ENCODE measurements at places on chromosomes 4 and X.

DNA sequence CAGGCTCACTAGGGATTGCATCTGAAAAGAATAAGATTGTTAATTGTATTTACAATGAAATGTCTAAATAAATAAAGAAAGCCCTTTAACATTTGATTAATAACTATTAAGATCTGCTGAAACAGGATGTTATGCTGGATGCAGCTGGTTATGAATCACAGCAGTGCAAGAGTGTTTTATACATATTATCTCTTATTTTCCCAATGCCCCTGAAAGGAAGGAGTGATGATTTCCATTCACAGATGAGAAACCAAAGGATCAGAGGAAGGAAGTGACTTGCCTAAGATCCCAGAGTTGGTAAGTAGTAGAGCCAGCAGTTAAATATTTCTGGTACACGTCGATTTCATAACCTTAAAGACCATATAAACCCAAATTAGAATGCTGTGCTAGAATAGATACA, 76.3 kb upstream of the ARHGAP36 start:
- DNase-seq = no peak

GRCh38 chr4:44146516-44146915, 302.1 kb downstream of the KCTD8 start:
- DNase-seq = no peak

DNA sequence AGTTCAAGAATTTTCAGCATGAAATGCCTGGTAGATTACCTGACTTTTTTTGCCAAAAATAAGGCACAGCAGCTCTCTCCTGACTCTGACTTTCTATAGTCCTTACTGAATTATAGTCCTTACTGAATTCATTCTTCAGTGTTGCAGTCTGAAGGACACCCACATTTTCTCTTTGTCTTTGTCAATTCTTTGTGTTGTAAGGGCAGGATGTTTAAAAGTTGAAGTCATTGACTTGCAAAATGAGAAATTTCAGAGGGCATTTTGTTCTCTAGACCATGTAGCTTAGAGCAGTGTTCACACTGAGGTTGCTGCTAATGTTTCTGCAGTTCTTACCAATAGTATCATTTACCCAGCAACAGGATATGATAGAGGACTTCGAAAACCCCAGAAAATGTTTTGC, 168.0 kb downstream of the SOWAHB start:
- DNase-seq = no peak

DNA sequence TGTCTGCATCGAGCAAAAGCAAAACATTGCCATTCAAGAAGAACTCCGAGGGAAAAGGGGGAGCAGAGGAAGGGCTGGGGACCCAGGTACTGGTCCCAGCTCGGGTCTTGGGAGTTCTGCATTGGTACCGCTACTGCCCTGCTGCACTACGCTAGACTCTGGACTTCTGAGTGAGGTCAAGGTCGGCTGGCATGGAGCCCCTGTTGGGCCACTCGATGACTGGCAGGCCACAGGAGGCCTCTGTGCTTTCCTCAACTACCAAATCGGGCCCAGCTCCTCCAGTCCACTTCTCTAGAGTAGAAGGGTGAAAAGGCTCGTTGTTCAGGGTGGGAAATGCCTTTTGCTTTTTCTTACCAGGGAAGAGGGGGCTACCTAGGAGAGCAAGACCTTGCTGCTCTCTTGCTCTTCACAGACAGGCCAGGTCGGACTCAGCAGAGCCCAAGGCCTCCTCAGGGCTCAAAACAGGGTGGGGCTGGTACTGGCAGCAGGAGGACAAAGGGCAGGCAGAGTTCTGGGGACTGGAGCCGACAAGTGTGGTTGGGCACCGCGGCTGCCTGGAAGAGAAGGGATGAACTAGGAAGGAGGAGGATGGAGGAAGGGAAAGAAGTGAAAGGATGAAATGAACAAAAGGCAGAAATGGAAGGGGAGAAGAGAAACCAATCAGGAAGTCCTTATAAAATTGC, 8.9 kb upstream of the IRAK1 start:
- no peak for DNase-seq

DNA sequence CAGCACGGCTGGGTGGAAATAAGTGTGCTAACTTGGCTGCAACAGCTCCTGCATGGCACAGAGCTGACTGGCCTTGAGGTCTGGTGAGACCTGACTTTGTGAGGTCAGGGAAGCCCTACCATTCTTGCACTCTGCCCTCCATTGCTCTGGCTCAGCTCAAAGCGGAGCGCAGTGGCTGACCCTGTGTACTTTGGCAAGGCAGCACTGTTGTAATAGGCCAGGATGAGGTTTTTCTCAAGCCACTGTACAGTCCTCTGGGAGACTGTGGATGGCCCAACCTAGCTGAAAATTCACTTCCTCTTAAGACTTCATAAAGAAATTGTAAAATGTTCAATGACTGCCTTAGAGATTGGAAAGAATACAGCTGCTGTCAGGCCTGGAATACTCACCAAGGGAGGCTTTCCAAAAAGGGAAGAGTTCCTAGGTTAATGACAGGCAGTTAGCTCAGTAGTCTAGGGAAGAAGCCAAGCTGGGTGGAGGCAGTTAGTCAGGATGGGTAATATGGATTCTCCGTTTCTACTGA, 129.8 kb downstream of the GUCY2F start:
- DNase-seq = no peak

DNA sequence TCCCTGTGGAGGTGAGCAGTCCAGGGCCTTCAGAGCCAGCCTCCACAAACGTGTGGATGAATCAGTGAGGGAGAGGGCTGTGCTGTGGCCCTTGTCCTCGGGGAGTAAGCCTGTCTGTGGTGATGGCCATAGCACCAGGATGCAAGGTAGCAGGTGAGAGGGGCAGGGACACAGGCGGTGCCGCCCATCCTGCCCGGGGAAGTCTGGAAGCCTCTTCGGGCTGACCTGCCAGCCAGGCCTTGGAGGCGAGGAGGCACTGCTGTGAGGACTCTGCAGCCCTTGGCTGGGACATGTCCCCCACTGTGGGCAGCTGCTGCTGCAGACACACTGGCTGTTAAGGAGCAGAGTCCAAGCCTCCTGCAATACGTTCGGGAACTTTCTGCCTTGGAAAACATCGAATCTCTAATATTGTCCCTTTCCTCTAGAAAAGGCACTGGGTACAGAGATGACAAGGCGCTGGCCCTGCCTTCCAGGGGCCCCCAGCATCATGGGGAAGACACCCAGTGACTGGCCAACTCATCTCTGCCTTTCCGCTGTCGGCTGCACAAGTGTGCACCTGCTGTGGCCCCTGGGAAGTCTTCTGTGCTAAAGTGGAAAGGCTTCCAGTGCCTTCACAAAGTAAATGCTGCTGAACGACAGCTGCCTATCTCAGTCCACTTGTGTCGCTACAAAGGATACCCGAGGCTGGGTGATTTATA, 101.4 kb downstream of the ADRA2C start:
- DNase-seq = no peak

- DNase-seq = no peak
Observed at GRCh38 chr4:76772498-76773106, 125.3 kb downstream of the SOWAHB start.

DNA sequence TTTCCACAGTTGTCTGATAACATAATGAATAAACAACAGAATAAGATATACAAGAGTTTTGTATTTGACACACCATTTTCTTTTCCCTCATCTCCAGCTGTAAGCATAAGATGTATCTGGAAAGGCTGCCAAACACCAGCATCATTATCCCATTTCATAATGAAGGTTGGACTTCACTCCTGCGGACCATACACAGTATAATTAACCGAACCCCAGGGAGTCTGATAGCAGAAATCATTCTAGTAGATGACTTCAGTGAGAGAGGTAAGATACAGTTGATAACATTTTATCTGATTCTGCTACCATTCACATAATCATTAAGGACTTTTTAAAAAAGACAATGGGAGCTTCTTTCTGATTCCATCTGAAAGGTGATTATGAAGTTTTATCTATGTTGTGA, 535.2 kb downstream of the GALNTL6 start:
- DNase-seq = no peak

GRCh38 chr4:153020457-153020856, 84.3 kb downstream of the FHDC1 start:
- DNase-seq = no peak

GRCh38 chr4:173182403-173182802, 13.8 kb downstream of the GALNT7 start:
- no peak for DNase-seq

DNA sequence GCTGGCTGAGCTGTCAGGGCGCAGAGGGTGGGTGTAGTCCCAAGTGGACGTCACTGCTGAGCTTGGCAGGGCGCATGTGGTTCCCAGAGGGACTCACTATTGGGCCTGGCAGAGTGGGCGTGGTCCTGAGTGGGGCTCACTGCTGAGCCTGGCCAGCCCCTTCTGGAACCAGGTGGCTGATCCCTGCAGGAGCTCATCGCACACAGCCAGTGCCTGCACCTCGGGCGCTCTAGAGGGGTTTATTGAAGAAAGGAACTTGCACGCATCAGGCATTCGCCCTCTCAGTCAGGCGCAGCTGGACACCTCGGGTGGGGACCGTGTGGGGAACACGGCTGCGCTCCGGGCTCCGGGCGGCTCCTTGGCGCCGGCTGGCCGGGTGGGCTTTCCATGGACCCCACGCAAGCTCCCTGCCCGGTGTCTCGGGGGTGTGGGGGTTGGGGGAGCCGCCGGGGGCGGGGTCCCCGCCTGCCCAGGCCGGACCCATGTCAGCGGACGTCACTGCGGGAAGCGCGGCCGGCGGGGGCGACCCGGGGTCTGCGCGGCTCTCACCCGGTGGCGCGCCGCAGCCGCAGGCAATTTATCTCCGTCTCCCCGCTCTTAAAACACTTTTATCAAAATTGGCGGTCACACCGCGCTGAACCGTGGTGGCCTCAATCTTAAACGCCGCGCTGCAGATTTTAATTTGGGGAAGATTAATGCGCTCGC, 65.4 kb upstream of the NKX1-1 start:
- no peak for DNase-seq

DNA sequence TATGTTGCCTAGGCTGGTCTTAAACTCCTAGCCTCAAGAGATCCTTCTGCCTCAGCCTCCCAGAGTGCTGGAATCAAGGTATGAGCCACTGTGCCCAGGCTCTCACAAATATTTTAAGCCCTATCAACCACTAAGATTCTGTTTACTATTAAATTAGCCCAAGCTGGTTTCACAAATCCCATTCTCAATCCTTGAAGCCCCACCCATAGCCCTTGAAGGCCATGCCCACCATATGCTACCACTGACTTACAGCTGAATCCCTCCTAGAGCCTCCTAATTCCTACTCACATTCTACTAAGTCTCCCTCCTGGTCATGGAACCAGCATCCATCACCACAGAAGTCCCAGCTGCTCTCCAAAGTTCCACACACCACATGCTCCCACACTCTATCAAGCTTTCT, 9.7 kb downstream of the GRIPAP1 start:
- no peak for DNase-seq

DNA sequence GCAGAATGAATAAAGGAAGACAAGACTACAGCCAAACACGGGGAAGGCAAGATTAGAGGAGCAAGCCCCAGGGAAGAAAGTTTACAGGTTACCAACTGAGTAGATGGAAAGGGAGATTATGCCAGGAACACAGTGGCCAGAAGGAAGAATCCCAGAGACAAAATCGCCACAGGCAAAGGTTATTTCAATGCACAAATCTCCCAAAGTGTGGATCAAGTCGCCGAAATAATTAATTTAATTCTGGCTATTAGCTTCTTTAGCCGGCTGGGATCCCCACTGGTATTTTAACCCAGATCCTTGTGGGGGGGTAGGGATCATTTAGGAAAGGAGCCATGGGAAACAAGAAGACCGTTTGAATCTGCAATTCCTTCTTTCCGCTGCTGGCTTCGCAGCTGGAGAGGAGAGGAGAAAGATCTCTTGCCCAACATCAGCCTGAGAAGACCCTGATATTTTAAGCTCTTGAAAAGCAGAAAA, 171.0 kb downstream of the DHX15 start:
- DNase-seq = no peak

DNA sequence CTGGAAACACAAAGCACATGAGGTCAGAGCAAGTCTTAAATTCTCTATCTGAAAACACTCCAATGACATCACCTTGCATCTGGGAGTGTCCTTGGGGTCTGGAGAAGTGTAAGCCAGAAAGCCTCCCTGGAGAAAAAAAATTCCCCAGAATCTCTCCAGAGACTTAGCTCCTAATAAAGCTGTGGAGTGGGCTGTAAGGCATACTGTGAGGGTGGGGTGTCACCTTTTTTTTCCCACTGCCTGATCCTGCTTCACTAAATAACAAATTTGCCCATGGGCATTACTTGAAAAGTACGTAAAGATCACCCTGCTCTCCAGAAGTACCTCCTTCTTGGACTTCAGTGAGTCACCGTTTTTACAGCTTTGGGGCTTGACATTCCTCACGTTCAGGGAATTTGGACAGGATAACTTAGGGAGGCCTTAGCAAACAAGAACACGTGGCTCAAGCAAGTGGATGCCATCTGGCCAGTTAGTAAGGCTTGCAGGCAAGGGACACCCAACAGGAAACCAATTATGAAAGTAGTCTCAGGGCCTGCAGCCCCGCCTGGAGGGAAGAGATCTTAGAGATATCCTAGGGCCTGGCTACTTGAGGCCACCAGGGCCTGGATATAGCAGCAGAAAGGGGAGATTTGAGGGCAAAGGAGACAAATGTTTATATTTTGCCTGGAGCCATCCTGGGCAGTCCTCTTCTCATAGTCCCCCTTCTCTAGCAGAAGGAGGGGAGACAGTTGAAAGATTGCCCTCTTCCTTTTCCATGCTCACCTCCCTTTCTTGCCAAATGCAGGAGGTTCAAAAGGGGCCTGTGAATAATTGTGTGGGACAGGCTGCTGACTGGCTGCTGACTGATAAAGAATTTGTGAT, 60.1 kb upstream of the PLAC1 start:
- peak; percentile 58 for DNase-seq

DNA sequence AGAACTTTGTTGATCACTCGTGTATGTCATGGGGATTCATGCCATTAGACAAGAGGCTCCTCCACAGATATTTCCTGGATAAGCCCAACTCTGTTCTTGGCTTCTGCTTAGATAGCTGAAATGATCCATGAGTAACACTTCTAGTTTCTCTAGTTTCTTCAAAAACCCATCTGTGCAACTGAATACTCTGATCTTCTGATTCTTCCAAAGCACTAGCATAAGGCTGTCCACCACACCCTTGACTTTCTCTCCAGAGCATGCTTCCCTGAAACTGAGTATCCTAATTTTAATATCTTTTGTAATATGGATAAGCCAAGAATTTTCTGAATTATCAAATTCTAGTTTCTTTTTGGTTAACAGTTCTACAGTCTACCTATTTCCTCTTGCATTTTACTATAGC, 118.6 kb upstream of the TAPT1 start:
- no peak for DNase-seq

- DNase-seq = peak; percentile 6
Observed at GRCh38 chrX:44913656-44914531, 40.9 kb downstream of the KDM6A start.

GRCh38 chrX:131746491-131746968, 202.7 kb downstream of the OR13H1 start:
- peak; percentile 69 for DNase-seq

DNA sequence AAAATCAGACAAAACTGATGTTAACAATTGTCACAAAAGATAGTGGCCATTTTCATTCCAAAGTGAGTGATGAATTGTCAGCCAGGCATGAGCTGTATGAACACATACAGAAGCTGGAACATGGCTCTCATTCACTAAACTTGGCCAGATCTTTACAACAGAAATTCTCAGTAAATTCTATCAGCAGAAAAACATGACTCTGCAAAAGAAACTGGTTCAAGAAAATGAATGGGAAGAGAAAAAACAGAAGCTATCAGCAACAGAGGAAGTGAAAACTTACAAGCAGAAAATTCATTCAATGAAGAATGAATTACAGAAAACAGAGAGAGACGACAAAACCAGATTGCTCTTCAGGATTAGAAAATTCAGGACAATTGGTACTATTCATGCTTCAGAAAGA, 249.6 kb downstream of the COL25A1 start:
- no peak for DNase-seq

Data from LoVo (cell line).